ENCODE measurements at places on chromosomes 11 and 22.
A peak's percentile ranks its signal among the peaks of the same experiment; 100 is the strongest.

- DNase-seq, result peak; percentile 9
Observed at GRCh38 chr22:33563220-33563964, 356.9 kb downstream of the LARGE1 start.

- no peak for DNase-seq
Observed at GRCh38 chr11:111283945-111284481, 14.3 kb upstream of the POU2AF3 start.

GRCh38 chr11:120304526-120304925 is 20.6 kb upstream of the TLCD5 start:
- no peak for DNase-seq

DNA sequence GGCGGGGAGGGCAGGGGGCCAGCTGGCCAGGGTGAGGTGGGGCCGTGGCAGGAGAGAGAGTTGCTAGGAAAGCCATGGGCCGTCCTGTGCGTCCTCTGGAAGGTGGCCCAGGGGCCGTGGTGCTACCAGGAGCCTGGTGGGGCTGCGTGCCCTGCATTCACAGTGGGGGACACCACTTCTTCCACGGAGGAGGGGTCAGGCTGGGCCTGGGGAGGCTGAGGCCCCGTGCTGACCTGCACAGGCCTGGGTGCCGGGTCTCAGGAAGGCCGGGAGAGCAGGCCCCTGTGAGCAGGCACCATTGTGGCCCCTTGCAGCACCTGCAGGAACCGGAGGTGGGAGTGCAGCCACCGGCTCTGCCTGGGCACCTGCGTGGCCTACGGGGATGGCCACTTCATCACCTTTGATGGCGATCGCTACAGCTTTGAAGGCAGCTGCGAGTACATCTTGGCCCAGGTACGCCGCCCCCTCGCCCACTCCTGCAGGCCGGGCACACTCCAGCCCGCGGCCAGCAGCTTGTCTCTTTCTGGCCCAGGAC is 12.0 kb downstream of the MUC5B start:
- no peak for DNase-seq

GRCh38 chr11:111696556-111696955 is 69.6 kb downstream of the PPP2R1B start:
- DNase-seq, result no peak

GRCh38 chr11:62678770-62679696 is at the start of gene UBXN1:
Gene UBXN1, minus strand, starts transcription at chr11:62679073. Its CDS starts 150 bp downstream, at chr11:62678923.
- DNase-seq, result peak; percentile 94

- no peak for DNase-seq
Observed at GRCh38 chr22:30198921-30199320, 47.6 kb downstream of the LIF start.

- DNase-seq, result no peak
Observed at GRCh38 chr22:22103078-22103875, 120.7 kb upstream of the TOP3B start.

DNA sequence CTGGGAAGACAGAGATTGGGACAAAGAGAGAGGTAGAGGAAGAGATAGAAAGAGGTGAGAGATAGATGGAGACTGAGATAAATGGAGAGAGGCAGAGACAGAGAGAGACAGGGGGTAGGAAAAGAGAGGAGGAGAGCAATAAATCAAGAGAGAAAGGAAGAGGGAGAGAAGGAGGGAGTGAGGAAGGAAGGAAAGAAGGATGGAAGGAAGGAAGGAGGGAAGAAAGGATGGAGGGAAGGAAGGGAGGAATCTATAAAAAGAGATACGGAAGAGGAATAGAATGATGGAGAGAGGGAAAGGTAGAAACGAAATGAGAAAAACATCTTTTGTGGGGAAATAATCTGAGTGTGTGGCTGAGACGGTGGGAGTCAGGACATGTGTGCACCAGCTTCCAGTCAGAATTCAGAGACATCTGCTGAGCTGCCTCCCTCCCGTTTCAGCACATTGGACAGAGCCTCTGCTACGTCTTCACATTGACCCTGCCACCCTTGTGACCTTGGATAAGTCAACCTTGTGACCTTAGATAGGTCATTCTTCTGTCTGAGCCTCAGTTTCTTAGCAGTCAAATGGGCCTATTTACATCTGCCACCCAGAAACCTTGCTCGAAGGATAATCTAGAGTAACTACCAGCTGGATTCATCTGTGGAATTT is 417.8 kb downstream of the MIAT start:
- no peak for DNase-seq

- DNase-seq, result peak; percentile 57
Observed at GRCh38 chr11:102111787-102112508, 1.7 kb downstream of the YAP1 start.

GRCh38 chr11:100726680-100727079 is 39.6 kb downstream of the ARHGAP42 start:
- no peak for DNase-seq

DNA sequence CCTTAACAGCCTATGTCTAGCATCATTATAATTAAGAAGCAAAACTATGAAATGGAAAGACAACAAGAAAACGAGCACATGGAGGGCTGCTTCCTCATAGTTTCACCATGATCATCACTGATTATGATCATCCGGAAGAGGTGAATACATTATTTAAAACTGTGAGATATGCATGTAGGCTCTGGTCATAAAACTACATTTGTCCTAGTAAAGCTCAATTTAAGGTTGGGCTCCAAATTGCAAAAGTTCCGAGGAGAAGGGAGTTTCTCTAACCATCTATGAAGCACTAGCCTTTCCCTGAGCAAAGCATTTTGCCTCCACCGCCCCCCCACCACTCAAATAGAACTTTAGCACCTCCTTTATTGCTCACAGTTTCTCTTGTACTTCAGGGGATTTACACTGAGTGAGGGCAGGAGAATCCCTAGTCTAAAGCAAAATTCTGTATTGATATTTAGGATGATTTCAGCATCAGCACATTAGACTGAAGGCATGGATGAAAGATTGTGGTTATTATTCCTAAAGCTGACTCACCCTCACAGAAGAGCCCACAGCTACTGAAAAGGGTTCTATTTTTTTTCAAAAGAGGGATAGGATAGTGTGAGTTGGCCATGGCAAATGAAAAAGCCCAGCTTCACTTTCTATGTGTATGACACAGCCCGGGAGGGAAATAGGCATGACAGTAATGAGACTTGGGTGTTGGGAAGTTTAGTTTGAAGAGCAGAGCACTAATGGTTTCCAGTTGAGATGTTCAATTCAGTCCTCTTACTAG is 203.4 kb downstream of the CADM1 start:
- no peak for DNase-seq

DNA sequence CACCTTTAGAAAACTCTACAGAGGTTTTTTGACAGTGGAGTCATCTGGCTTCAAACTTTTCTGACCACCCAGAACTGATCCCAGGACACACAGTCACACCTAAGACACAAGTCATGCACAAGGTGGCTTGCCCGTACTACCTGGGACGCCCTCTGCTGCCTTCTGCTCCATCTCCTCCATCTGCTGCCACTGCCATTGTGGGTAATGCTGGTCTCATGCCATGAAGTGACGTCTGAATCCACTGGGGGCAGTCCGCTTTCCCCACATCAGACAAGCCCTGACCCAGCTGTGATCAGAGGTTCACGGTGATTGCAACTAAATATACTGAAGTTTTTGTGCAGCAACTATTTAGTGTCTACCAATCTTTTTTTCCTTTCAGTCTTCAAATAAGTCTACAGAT is 5.4 kb upstream of the NDUFS8 start:
- DNase-seq, result no peak

- DNase-seq, result no peak
Observed at GRCh38 chr22:35586771-35587170, 30.4 kb downstream of the MB start.

Measured in brain (organoid and tissue), 16 donors.